ENCODE measurements at places on chromosomes 5 and 9. TPM values are rescaled to one million over a fixed set of nuclear protein-coding genes. Genes with fewer than 3 reads are reported as not detected.

Gene FOXD4L4
- under 0.01 TPM for total RNA-seq

Gene OTP
- total RNA-seq: not detected

DNA sequence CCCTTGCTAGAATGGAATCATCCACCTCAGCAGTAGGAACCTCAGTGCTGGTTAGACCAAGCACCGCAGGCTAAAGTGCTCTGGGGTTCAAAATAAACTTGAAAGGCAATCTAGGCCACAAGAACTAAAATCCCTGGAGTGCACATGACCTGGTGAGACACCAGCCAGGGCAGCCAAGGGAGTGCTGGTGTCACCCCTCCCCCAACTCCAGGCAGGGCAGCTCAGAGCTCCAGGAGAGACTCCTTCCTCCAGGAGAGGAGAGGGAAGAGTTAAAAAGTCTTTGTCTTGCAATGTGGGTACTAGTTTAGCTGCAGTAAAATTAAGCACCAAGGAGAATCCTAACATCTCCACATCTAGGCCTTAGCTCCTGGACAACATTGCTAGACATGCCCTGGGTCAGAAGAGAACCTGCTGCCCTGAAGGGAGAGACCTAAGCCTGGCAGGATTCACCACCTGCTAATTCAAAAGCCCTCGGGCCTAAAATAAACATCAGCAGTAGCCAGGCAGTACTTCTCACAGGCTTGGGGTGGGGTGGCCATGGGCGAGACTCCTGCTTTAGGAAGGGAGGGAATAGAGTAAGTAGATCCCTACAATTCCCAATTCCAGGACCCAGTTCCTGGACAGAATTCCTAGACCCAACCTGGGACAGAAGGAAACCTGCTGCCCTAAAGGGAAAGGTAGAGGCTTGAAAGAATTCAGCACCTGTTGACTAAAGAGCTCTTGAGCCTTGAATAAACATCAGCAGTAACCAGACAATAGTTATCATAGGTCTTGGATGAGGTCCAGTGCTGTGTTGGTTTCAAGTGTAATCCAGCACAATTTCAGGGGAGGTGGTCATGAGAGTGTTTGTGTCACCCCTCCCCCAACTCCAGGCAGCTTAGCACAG is 25.8 kb downstream of the UGT3A2 start:
- DNase-seq: no peak

DNA sequence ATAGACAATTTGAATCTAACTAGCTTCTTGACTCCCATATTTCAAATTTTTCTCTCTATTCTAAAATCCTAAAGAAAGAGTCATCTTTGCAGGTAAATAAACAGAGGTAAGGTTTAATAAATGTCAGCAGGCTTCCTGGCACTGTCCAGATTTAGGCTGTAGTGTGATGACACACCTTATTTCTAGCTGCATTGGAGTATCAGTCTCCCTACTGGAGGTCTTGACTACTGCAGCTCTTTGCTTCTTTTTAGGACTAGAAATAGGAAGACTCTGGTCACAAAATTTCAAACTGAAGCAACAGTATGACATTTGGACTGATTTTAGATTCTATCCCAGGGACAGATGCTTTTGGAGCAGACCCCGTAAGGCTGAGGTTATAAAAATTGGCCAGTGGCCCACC is 40.7 kb upstream of the PPP3R2 start:
- no peak for DNase-seq

Gene SNCB
- 1.1 TPM for total RNA-seq

GRCh38 chr9:134842321-134842720 is 38.3 kb upstream of the FCN2 start:
- no peak for DNase-seq

Gene GMCL2
- total RNA-seq: not detected

GRCh38 chr9:18666986-18667772 is 193.2 kb downstream of the ADAMTSL1 start:
- DNase-seq: no peak
